H54 (cell line): ENCODE measurements at places on chromosomes 11 and 22.

DNA sequence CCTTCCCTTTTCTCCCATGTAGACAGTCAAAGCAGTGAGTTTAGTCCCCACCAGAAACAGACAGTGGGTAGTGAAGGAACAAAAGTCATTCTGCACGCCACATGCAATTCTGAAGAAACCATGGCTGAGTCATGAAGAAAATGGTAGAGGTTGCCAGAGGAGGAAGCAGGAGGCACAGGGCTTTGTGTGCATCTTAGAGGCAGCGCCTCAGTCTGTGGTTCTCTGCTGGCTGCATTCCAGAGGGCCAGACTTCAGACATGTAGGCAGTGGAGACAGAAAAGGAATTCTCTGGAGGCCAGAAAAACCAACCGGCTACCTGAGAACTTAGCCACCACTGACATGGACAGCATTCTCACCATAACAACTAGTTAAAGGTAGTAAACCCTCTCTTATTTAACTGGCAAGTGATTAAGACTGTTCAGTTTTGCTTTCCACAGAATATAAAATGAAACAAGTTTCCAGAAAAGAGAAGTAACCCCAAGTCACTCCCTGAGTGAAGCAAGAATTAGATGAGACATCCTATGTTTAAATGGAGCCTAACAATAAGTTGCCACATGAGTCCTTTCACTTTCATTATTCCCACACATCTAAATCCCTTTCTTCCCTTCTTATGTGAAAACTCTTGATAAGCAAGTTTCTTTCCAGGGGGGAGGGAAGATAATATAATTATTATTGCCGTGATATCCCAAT lies 556.1 kb downstream of the SOX6 start:
- DNase-seq = no peak

DNA sequence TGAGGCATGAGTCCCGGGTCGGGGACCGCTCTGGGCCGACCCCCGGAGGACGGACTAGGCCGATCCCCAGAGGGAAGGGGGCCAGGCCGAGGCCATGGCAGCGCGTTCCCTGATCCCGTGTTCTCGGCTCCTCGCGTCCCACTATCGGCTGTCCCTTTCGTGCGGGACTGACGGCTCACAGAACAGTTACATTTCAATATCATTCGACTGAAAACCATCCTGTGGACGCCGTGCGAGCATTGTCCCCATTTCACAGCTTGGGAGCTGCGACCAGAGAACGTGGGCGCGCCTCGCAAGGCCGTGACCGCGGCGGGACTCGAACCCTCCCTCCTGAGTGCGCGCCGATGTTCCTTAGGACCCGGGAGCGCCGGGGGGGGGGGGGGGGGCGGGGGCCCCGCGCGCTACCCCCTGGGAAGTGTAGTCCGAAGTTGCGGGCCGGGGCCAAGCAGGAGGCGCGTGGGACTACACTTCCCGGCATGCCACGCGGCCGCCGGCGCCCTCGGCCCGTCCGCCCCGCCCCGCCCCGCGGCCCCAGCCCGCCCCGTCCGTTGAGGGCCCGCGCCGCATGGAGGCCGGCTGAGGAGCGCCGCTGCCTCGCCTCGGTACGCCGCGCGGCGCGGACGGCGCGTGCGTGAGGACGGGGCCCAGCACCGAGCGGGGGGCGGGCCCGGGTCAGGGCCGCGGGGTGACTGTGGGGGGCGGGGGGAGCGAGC lies at the start of gene TRABD:
Gene TRABD (plus strand): TSS at position 539 of the 713 bp plus-strand sequence. CDS start 7,148 bp downstream, outside the sequence.
- peak; percentile 83 for DNase-seq

- DNase-seq = no peak
Measured at GRCh38 chr11:105767931-105768330, 158.1 kb downstream of the GRIA4 start.

DNA sequence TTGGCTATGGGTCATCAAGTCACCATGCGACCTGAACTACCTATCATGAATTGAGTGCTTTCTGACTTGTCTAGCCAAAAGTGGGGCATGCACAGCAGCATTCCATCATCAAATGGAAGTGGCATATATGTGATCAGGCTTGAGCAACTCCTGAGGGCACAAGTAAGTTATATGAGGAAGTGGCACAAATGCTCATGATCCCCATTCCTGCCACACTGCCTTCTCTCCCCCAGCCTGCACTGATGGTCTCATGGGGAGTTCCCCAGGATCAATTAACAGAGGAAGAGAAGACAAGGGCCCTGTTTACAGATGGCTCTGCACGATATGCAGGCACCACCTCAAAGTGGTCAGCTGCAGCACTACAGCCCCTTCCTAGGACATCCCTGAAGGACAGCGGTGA lies 21.8 kb downstream of the MS4A4E start:
- DNase-seq = no peak

DNA sequence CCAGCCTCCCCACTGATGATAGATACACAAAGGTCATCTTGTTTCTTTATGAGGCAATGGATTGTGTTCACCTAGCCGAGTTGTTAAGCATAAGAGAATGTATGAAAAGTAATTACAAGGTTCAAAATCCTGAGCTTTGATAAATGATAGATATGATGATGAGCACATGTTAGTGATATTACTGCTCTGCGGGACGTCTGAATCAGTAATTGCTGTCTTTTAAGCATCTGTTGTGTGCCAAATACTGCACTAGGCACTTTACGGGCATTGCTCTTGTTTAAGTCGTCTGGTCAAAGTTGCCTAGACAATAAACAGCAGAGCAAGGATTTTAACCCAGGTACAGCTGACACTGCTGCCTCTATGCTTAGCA lies 559 bp upstream of the RNF141 start:
- DNase-seq = no peak

DNA sequence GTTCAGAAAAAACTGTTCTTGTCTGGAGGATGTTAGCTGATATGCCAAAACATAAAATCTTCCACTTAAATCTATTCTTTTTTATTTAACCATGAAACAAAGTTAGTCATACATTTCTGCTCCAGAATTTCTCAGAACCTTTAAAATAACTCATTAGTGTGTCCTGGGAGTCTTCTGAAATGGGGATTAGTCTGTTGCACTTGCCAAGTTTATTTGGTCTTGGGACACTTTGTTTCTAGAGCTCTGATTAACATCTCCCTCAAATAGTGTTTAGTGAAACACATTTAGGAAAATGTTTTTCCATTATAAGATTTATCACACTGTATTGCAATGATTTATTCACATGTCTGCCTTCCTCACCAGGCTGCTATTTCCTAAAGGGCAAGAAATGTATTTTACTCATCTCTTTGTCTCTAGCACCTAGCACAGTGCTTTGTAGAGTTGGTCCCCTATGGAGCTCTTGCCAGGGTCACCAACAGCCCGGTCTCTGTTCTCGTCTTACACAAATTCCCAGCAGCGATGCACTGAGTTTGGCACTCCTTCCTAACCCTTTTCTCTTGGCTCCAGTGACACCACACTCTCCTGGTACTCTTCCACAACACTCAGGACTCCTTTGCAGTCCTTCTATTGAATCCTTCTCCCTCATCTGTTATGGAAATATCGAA lies 189.2 kb downstream of the CSNK2A3 start:
- no peak for DNase-seq

DNA sequence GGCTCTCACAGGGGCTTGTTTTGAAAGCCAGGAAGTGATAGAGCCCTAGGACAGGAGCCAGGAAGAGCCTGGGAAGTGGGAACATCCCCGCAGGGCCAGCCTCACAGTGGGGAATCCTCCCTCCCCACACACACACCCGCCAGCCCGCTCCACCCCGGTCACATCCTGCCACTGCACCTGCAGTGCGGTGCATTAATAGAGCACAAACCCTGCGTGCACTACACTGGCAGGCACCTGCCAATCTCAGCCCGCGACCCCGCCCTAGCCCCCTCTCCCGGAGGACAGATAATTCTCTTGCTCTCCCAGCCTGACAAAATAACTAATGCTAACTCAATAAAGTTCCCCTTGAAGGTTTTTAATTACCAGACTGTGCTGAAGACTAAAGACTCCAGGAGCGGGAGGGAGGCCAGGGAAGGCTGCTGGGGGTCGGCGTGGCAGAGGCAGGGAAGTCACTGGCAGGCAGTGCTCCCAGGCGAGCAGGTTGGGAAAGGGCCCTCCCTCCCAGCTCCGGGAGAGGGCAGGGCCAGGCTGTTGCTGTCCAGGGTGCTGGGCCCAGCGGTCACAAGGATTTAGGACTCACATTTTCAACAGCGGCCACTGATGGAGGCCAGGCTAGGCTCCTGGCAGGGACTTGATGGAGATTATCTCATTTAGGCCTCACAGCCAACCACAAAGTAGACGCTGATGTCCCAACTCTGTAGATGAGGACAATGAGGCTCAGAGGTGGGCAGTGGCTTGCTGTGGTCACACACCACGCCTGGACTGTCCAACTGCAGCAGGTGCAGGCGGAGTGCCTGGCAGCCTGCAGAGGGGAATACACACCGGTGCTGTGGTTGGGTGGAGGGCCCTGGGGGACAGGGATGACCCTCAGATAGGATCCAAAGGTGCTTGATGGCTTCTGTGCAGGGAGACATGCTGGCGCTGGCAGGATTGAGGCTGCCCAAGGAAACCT lies 23.9 kb upstream of the TCF20 start:
- peak; percentile 71 for DNase-seq

DNA sequence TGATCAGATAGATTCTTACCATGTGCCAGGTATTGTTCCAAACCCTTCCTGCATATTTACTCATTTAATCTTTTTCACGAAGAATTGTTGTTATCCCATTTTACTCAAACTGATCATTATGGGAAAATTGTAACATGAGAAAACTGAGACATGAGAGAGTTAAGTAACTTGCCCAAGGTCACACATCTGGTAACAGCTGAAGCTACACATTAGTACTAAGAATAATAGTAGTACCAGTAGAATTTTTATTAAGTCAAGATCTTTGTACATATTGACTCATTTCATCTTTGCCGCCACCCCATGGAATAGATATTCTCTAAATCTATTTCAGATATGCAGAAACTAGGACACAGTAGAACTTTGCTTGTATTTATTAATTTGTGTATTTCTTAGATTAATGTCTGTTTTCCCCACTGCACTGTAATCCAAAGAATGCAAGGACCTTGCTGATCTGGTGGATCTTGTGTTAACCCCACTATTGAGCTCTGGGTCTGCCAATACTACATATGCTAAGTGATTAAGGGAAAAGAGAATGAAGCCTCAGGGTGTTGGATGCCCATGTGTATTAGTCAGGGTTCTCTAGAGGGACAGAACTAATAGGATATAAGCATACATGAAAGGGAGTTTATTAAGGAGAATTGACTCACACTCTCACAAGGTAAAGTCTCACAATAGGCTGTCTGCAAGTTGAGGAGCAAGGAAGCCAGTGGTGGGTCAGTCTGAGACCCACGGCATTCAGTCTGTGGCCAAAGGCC lies 72.8 kb downstream of the PARVA start:
- DNase-seq = no peak

- no peak for DNase-seq
Measured at GRCh38 chr22:44594951-44595350, 96.9 kb upstream of the RTL6 start.

- no peak for DNase-seq
Measured at GRCh38 chr11:109998921-109999320, 94.3 kb upstream of the ZC3H12C start.

GRCh38 chr22:39938509-39939111 lies 21.6 kb upstream of the TMA7B start:
- DNase-seq = no peak

- DNase-seq = no peak
Measured at GRCh38 chr11:43546561-43547429, 133.7 kb upstream of the HSD17B12 start.

GRCh38 chr22:28052825-28053269 lies 133.8 kb upstream of the PITPNB start:
- no peak for DNase-seq

- DNase-seq = no peak
Measured at GRCh38 chr11:61495801-61496601, 12.5 kb upstream of the LRRC10B start.

GRCh38 chr11:68343761-68344256 lies 31.4 kb downstream of the LRP5 start:
- DNase-seq = no peak

DNA sequence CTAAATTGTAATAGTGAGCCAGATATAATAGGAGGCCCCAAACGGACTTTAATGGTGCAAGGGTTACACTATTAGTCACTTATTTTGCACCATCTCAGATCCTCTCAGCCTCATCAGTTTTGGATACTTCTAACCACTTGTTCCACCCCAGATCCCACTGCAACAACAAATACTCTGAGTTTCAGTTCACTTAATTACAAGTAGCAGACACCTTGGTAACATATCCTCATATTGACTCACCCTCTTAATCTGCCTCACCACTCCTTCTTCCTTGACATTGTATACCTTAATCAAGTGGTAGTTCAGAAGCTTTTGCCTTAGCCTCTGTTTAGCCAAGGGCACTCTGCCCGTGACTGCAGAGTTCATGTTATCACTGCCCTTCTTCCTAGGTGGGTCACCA lies 256.1 kb upstream of the UBASH3B start:
- DNase-seq = no peak

- no peak for DNase-seq
Measured at GRCh38 chr22:33350961-33351360, 292.8 kb upstream of the SYN3 start.

- DNase-seq = no peak
Measured at GRCh38 chr11:44573333-44573732, 7.9 kb downstream of the CD82 start.

DNA sequence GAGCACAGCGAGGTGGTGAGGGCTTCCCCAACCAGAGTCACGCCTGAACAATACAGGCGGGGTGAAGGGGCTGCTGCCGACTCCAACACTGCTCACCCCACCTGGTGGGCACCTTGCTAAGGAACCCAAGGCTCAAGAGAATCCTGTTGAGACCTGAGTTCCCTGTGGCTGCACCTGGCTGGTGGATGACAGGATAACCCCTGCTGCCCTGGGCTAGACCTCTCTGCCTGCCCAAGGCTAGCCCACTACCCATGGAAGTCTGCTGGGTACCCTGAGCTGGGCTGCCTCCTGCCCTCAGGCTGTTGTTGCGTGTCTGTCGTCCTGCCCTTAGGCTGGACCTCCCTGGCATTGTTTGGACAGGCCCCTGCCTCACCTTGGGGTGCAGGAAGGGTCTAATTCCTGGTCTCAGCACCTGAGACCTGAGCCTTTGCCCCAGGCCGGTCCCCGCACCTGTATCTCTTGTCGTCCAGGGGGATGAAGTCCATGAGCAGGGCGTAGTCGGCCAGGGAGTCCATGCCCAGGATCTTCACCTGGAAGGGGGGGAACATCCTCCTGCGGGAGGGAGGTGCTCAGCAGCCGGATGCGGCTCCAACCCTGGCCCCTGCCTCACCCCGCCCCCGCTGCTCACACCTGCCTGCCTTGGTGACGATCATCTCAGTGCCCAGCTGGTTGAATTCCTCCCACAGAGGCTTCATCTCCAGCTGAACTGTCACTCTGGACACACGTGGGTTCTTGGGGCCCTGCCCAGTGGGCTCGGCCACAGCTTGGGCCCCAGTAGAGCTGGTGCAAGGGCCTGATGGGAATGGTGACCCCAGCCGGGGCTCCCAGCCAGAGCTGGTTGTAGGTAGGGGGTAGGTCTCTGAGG lies 4.9 kb upstream of the NUDT8 start:
- no peak for DNase-seq

DNA sequence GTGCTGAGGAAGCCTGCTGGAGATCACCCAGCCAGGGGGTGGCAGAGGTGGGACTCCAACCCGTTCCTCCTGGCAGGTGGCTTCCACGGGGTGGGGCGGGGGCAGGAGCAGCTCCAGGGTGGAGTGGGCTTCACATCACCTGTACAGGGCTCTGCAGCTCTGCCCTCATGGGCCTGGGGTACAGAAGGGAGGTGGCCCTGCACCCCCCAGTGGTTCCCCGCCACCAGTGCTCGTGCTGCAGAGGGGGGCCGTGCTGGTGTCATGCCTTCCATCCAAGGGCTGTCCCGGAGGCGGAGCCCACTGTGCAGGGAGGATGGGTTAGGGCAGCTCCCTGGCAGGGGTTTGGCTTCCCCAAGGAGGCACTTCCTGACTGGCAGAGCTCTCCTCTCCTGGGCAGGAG lies 76.4 kb upstream of the SHISAL1 start:
- no peak for DNase-seq
